ENCODE measurements at places on chromosomes 6 and 20. TPM values are rescaled to one million over a fixed set of nuclear protein-coding genes. Genes with fewer than 3 reads are reported as not detected.

KAT14 gene
- 8.7 TPM for total RNA-seq

DNA sequence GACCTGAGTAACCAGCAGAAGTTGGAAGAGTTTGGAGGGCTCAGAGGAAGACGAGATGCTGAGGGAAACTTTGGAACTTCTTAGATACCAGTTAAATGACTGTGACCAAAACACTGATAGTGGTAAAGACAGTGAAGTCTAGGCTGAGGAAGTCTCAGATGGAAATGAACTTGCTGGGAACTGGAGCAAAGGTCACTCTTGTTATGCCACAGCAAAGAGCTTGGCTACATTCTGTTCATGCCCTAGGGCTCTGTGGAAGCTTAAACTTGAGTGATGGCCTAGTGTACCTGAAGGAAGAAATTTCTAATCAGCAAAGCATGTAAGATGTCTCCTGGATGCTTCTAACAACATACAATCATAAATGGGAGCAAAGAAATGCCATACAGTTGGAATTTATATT, 24.7 kb downstream of the WDR27 start:
- DNase-seq = no peak

- no peak for DNase-seq
Observed at GRCh38 chr6:26355366-26355765, 9.6 kb upstream of the BTN3A2 start.

GRCh38 chr6:168355716-168356522, 36.3 kb upstream of the DACT2 start:
- DNase-seq = no peak

PLN gene
- 277 TPM for total RNA-seq

SLC17A1 gene
- not detected for total RNA-seq

GRCh38 chr6:140078561-140079125, 704.2 kb upstream of the CITED2 start:
- no peak for DNase-seq

FAM217A gene
- total RNA-seq = not detected

- DNase-seq = no peak
Observed at GRCh38 chr6:69084746-69085335, 449.8 kb downstream of the ADGRB3 start.

GRCh38 chr6:19327661-19328060, 509.5 kb upstream of the ID4 start:
- DNase-seq = no peak

DNA sequence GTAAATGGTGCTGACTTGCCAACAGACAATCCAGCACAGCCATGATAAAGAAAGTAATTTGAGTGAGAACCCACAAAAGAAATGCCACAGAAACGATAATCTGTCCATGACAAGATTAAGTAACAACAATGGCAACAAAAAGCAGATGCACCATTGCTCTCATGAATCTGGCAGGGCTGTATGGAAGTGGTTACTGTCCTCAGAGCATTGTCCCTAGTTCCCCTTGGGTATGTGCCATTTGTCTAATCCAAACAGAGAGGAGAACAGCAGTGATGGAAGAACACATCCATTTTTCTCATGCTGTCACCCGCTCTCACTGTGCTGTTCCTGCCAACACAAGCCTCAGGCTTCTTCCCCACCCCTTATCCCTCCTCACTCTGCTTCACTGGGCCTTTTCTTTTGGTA, 65.8 kb downstream of the REV3L start:
- no peak for DNase-seq

DNA sequence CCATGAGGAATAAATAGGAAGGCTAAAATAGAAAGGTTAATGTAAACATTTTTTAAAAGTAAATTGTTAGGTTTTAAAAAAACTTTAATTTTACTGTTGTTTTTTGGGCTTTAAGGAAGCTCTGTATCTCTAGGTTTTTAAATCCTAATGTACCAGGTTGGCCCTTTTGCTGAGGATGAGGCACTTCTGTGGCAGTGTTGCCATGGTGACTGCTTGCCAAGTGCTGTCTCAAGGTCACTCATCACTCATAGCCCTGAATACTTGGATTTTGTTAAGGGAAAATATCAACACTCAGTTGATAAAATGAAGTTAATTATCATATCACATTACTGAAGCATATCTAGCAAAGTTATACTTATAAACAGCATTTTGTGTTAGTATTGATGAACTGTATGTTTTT, 50.2 kb downstream of the NCOA3 start:
- no peak for DNase-seq

GRCh38 chr20:11048739-11049138, 374.9 kb upstream of the JAG1 start:
- no peak for DNase-seq

GRCh38 chr6:41392246-41392645, 56.8 kb downstream of the NCR2 start:
- no peak for DNase-seq

- no peak for DNase-seq
Observed at GRCh38 chr6:50128420-50129005, 78.8 kb upstream of the DEFB112 start.

EYA2 gene
- 14.4 TPM for total RNA-seq

DNA sequence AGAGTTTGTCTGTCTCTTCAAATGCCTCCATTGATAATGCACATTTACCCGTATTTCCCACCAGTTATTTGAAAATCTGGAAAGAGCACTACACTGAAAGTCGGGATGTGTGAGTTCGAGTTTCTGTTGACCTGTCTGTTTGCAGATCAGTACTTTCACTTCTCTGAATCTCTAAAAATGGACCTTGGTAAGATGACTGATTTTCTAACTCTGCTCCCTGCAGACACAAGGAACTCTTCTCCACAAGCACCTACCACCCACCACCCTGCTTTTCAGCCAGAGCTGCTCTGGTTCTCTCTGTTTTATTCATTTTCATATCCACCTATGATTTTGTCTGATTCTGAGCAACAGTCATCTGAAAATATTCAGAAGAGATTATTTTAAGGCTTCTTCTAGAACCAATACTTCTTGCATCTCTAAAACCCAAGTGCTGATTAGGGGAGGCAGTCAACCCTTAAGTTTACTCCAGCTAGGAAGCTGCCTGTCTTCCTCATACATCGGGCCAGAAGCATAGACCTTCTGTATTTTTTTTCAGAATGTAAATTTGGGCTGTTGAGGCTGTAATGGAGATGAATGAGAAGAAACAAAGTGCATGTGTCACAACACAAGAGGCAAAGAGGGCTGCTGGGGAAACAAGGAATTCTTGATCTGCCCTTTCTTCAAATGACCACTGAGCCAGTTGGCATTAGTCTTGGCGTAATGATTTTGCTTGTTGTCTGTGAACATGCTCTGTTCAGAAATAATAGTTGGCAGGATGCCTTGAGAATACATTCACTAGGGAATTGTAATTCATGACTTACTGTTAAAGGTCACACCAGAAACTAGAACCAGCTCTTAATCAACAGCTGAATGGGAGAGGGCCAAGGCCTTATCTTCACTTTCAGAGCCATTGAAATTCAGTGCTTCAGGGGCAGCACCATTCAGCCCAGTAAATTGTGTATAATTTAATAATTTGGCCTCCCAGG, 85.4 kb upstream of the MYLIP start:
- DNase-seq = no peak
